ENCODE measurements at places on chromosomes 7 and 10.

DNA sequence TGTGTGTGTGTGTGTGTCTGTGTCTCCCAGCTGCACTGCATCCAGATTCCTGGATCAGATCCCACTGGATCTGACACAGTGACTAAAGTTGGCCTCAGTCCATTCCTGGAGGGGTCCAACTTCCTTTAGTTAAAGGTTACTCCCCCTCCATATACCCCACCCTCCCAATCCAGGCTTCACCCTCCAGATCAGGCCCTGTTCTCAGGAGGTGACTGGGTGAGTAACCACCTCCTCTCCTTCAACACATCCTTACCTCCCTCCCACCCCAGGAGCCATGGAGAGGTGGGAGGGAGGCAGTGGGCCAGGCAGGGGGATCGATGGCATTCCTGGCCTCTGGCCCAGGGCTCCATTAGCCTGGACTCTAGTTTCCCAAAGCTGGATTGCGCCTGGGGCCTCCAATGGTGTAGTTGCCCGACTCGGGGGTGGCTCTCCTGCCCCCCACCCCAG, 11.3 kb downstream of the KCNIP2 start:
- no peak for DNase-seq

GRCh38 chr7:1085910-1086421, 1.9 kb upstream of the GPER1 start:
- DNase-seq: no peak

DNA sequence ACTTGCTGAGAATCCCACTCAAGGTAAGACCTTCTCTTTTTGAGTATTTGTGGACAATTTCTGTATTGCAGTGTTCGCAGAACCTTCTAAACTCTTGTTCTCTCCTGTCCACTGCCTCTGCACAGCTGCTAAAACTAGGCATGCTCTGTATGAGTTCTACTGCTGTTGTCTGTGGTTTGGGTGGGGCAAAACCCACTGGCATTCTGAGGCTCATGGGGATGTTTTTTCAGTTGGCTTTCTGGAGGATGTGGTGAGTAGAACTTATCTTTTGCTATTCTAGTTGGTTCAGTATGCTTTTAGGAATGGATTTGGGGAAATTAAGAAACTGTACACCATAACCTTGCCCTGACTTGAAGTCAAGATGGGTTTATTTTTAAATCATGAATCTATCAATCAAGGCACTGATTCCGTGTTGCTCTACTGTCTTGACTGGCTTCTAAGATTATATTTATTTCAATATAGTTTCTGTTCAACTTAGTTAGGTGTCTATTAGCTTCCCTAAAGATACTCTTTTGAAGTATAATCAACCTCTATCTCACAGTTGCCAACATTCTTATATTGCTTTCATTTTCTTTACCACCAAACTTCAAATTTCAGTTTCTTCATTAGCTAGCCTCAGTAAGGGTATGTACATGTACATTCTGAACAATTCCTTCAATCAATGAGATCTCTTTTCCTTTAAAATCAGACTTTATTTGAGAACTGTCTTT, 25.0 kb upstream of the C1GALT1 start:
- no peak for DNase-seq

GRCh38 chr10:86868353-86868752, 89.1 kb downstream of the MMRN2 start:
- DNase-seq: no peak

DNA sequence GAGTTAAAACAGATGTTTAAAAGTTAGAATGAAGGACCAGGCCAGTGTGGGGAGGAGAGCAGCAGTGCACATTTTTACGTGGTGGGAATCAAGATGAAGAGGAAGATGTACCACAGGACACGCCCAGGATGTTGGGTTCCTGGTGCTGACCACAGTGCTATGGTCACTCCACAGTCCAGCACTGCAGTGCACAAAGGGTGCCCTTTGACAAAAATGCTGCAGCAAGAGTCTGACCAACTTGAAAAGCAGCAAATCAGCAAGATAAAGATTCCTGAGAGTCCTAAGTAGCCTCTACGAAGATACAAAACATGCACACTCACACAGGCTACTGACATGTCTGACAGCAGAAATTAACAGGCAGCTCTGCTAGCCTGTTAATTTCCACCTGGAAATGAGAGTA, 107.1 kb downstream of the PIP4K2A start:
- no peak for DNase-seq

DNA sequence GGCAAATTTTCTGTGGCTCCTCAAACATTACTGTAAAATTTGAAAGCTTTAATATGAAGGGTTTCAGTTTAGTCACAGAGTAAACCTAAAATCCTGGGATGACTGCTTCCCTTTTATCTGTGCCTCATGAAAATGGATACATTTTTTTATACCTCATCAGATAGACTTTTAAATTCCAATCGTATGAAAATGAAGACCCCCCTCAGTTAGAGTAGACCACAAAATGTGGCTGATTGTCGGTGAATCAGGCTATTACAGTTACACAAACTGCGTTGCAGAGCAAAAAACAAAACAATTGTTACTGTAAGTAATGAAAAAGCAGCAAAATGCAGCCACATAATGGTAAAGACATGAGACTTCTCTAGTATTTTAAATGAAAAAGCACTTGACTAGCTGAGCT, 296.2 kb downstream of the CNTNAP2 start:
- no peak for DNase-seq

- DNase-seq: no peak
Observed at GRCh38 chr10:23065181-23065948, 30.0 kb upstream of the MSRB2 start.

GRCh38 chr7:91168871-91169829, 95.1 kb upstream of the FZD1 start:
- DNase-seq: no peak

DNA sequence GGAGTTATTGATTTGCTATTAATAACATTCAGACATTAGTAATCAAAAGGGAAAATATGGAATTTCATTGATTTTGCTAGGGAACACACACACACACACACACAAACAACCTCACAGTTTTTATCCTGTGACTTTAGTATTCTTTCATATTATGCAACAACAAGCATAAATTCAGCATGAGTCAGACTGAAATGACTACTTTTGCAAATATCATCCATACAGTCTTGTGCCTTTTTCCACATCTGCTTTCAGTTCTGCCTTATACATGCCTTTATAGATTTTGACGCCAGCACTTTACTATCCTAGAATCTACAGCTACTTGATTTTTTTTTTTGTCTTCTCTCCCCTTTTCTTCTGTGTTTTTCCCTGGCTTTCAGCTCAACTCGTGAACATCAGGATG, 975.8 kb upstream of the LRRTM3 start:
- DNase-seq: no peak

DNA sequence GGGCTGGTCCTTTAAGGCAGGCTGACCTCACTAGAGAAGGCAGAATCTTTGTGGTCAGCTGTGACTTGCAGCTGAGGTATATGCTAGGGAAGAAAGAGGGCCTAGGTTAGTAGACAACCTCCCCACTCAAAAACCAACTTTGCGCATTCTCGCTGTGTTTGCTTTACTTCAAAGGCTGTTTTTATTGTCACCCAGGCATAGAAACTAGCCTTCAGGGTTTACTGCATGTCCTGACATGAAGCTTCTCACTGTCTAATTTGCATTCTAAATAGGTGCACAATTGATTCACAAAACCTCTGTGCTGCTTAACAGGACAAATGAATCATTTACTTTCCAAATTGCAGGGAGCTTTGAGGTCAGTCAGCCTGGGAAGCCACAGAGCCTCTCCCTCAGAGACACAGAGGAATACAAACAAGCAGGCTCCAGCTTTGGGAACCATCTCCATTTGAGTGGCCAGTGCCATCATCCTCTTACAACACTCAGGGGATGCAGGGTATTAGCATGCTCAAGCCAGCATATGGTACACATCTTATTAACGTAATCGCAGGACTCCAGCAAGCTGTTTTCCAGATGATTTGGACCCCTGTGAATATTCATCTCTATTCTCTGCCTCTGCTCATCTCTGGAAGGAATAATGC, 596.4 kb upstream of the GHITM start:
- peak; percentile 28 for DNase-seq

DNA sequence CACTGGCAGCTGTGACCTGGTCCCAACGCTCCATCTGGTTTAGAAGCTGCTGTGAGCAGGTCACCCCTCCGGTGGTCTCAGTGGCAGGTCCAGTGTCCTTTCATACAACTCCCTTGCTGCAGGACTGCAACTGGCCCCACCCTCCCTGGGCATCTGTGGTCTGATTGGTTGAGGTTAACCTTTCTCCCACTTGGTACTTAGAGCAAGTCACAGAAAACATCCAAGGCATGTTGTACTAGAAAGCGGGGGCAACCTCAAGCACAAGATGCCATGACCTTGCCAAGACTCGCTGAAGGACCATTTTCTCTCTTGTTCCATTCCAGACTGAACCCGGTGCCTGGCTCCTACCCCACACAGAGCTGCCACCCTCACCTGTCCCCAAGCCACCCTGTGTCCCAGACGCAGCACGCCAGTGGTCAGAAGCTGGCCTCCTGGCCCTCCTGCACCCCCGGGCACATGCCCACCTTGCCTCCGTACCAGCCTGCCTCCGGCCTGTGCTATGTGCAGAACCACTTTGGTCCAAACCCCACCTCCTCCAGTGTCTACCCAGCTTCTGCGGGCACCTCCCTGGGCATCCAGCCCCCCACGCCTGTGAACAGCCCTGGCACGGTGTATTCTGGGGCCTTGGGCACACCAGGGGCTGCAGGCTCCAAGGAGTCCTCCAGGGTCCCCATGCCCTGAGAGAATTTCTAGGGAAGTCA, 9.0 kb downstream of the RHBDD2 start:
- DNase-seq: no peak

GRCh38 chr10:71458387-71458786, 61.7 kb downstream of the CDH23 start:
- no peak for DNase-seq

DNA sequence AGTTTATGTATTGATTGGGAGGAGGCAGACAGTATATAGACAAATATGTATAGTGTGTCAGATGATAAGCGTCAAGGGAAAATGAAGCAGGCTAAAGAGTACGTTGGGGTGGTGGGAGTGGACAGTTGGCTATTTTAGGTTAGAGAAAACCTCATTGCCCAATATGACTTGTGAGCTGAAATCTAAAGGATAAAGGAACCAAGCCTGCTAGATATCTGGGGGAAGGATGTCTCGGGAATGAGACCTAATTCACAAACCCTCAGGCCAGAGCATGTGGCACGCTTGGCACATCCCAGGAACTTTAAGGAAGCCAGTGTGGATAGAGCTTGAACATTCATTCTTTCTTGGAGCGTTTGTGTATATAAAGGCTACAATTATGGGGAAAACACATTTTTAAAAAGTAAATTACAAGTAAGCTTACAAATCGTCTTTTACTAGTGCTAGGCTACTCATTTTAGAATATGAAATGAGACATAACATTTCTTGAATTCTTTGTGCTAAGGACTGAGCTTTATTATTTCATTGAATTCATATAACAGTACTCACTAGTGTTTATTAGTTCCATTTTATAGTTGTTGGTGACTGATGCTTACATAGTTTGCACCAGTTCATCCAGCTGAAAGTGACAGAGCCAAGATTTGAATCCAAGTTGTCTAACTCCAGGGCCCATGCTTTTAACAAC, 9.7 kb downstream of the FHIP2A start:
- DNase-seq: no peak

DNA sequence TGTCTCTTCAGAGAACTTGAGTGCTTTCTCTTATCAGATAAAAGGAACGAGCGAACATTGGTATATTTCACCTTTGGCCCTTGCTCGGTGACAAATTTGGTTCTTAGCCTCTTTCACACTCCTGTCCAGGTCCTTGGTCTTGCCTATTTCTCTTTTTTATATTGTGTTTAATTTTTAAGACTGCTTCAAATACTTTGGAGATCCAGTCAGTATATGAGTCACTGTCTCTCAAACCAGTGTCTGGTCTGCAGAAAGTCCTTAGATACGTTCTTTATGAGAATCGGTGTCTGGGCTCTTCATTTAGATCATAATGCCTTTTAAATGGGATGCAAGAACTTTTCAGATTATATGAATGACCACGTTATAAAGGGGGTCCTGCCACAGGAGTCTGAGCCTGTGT, 55.0 kb downstream of the PIK3AP1 start:
- no peak for DNase-seq

DNA sequence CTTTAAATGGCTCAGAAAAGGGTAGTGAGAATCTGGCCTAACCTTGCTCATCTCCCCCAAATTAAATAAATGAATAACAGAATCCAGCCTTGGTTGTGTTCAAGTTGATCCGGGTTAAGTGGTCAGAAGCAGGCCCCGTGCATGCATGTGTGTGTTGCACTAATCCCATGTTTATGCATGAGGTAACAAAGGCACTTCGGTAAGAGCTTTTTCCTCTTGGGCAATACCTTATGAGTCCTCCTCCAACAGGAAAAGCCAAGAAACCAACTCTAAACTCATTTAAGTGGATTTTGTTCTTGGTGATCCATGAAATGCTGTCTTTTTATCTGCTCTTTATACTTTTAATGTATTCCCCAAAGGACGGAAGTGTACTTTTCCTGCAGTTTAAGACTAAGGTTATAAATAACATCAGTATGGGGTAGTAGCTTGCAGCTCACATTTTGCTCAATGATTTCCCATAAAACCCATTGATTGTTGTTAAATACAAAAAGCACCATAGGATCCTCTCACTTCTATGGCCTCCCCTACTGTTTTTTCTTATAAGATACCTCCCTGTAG, 104.9 kb upstream of the YAE1 start:
- DNase-seq: no peak

GRCh38 chr7:123665896-123666295, 10.2 kb downstream of the LMOD2 start:
- DNase-seq: no peak

- peak; percentile 24 for DNase-seq
Observed at GRCh38 chr7:72493850-72494661, 81.9 kb upstream of the CALN1 start.

DNA sequence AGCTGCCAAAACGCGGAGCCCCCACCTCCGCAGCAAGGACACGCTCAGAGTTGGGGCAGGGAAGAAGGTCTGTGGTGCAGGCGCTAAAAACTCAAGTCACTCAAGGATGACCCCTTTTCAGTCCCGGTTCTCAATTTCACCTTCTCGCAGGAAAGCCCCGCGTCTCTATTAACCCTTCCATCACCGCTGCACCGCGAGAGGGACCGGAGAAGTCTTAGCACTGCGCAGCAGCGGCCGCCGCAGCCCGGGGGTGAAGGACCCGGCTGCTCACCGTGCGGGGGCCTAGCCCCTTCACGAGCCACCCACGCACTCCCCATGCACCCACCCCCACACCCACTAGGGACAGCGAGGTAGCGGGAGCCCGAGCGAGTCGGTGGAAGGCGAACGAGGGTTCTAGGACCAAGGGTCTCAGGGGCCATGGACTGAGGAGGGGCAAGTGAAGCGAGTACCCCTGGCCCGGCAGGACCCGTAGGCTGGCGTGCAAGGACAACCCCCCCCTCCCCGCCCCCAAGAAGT, 162.9 kb downstream of the SH3PXD2A start:
- DNase-seq: no peak

Data from NCI-H1105 (cell line).